CD4-positive, alpha-beta T cell treated with Interleukin-21 for 1 hour (primary cell): ENCODE measurements at places on chromosomes 12 and 14.

DNA sequence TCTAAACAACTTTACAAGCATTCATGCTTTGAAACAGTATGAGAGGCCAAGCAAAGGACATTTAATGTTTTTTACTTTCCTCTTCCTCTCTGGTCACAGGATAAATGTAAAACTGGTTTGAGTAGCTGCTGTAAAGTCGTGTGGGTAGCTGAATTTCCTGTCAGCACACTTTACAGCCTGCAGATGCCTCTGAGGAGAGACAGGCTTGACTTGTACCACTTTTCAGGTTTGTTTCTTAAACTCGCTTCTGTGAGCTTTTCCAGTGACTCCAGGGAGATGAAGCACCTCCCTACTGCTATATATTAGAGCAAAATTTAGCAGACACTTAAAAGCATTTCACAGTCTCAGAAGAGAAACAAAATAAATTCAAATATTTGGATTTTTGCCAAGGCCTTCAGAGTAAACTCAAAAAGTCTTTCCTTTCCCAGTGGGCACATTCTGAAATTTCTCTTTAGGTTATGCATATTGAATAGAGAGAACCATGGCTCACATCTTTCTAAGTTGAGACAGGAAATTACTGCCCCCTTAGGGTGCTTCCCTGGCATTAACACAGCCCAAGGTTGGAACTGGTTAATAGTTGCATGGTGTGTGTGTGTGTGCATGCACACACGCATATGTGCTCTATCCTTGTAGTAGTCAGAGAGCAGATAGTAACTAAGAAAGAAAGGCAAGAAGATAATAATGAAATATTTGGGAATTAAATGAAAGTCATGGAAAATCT, 557.3 kb upstream of the MIS18BP1 start:
- DNase-seq: no peak

DNA sequence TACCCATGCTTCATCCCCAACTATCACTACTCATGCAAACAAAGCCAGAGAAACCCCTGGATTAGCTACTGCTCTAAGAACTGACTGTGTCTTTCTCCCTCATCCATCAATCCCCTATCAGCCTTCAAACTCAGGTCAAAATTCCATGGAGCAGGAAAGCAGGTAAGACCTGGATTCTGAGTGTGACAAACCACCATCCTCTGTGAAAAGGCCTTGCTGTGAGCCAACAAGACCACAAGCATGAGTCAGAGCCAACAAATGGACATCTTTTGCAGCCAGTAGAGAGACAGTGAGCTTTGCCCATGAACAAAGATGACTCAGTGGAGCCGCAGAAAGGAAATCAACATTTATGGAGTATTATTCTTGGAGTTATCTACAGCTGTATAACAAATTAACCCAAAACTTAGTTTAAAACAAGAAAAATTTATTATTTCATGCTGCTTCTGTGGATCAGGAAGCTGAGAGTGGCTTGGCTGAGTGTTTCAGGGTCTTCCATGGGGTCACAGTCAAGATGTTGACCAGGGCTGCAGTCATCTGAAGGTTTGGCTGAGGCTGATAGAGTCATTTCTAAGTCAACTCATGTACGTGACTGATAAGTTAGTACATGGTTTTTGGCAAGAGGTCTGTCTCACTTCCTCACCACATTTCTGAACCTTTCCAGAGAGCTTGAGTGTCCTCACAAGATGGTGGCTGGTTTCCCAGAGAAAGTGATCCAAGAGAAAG, 61.1 kb downstream of the PITPNM2 start:
- no peak for DNase-seq

- DNase-seq: peak; percentile 86
Observed at GRCh38 chr12:57069523-57069922, 9.1 kb downstream of the NEMP1 start.

DNA sequence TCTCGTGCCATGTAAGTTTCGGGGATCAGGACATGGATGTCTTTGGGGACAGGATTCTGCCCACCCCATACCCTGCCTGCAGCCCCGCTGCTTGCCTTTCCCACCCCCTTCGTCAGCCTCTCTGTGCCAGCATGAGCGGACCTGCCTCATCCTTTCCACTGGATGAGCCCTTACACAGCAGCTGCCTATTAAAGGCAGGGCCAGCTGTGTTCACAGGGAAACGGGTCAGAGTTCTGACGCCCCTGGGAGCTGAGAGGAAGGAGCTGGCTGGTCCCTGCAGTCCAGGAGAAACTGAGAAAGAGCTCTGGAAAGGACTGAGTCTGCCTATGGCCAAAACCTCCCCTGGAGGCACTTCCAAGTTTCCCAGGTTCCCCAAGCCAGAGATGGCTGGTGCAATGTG, 83.5 kb upstream of the NCOR2 start:
- no peak for DNase-seq

DNA sequence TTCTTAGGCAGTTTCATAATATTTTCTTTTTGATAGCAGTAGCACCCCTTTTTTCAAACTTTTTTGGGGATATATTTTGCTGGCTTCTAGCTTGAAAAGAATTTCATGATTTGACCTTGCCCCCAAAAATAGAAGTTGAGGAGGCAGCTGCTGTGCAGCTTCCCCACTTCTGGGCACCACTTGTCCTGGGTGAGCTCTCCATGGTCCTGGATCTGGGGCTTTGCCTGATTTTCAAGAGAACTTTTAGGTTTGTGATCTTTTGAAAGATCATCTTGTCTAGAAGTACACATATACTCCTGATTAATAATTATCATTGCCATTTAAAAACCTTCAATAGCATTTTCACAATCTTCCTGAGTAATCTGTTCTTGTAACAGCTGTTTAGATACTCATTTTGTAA, 271.6 kb downstream of the NPAS3 start:
- no peak for DNase-seq

- no peak for DNase-seq
Observed at GRCh38 chr12:108587826-108588225, 10.1 kb downstream of the TMEM119 start.

DNA sequence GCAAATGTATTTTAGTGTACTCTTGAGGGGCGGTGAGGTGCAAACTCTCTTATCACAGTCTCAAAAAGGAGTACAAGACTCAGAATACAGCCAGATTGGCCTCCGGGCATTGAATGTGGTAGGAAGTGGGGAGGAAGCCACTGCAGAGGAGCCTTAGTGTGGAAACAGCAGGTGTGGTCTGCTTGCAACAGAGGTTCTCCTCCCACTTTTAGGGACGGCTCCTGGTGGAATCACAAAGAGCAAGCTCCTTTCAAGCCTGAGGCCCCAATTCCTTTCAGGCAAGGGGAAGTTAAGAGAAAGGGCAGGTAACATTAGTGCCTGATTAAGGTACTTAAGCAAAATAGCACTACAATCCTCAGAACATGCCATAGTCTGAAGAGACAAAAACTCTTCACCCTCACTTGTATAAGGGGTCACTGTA, 23.7 kb upstream of the SLC2A3 start:
- DNase-seq: peak; percentile 64

DNA sequence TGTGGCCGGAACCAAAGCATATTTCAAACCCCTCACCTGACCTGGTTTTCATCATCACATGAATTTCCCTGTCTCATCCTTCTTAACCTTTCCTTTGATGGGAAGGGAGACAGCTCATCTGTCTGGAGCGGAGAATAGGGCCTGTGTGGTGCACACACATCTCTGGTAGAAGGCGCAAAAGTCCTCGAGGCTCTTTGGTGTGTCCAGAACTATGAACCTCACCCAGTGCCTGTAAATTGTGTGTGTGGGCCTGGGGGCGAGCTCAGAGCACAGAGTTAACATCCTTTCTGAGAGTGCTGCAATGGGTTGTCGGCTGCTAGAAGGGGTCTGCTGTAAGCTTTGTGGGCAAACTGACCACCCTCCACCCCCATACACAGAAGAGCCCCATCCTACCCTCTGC, 749 bp downstream of the GALNT6 start:
- no peak for DNase-seq

DNA sequence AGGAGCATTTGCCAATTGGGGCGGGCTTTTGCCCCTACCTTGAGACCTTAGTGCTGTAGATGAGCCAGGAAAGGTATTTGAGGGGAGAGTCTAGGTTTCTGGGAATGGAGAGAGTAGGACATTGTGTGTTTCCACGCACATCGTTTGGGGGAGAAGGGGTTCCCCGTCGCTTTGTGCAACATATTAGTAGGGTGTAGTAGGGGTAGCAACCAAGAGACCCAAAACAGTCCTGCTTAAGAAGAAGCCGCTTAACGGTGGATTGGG, 694 bp upstream of the PTGES3 start:
- DNase-seq: no peak

GRCh38 chr12:57370696-57371095, 60.1 kb downstream of the R3HDM2 start:
- no peak for DNase-seq

- no peak for DNase-seq
Observed at GRCh38 chr12:57248934-57249742, 1.8 kb downstream of the STAC3 start.

DNA sequence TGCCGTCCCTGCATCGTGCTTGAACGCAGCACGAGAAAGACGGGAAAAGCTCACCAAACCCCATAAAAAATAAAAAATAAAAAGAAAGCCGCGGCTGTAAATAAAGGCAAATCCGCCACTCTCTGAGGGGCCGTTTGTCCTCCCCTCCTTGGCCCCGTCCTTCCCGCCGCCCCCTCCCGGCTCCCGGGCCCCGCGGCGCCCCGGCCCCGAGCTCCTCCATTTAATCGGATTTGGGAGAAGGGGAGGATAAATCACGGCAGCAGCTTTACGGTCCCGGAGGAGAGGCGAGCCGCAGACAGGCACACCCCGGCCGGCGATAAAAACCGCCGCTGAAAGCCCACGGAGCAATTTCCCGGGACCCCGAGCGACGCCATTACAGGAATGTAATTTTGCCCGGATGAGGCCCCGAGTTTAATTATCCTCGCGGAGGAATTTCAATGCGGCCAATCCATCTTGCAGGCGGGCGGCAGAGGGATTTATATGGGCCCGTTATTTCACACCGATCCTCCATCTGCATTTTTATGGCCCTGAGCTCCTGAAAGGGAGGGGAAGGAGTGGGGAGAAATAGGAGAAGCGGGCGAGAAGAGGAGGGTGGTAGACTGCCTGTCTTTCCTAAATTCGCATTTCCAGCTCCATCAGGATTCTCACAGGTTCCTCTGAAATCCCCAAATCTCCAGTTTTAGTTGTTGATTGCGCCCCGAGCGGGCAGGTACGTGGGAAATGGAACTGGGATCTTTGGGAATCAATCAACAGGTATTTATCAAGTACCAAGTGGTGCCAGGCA, 1.3 kb upstream of the ATP5MC2 start:
- no peak for DNase-seq

DNA sequence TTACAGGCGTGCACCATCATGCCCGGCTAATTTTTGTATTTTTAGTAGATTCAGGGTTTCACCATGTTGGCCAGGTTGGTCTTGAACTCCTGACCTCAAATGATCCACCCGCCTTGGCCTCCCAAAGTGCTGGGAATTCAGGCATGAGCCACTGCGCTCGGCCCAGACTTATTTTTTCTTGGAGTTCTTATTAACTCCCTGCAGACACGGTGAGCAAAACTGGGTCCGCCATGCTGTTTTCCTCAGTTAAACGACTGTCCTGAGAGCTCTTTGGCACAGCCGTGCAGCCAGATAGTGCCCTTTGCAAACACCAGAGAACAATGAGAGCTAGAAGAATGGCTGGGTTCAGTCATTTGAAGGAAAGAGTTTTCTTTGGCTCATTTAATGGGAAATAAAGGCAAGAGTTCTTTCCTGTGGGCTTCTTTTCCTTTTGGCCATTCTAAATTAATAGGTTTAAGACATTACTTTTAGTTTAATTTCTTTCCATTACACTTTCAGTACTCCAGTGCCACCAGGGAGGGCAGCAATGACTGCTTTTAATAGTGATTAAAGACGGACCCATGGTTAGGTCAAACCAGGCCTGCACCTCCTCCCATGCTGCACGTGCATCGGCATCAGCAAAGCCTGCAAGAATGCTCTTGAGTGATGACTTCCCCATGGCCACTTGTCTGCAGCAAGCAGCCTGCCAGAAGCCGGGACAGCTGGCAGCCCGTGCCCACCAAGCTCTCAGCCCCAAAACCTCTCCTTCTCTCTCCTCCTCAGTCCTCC, 60.7 kb downstream of the VCPKMT start:
- no peak for DNase-seq

GRCh38 chr12:114774197-114774596, 90.2 kb upstream of the TBX3 start:
- no peak for DNase-seq

DNA sequence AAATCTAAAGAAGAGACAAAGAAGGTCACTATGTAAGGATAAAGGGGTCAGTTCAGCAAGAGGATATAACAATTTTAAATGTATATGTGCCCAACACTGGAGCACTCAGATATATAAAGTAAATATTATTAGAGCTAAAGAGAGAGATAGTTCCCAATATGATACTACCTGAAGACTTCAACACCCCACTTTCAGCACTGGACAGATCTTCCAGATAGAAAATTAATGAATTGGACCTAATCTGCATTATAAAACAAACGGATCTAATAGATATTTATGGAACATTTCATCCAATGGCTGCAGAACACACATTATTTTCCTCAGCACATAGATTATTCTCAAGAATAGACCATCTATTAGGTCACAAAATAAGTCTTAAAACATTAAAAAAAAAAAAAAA, 24.1 kb upstream of the SRGAP1 start:
- no peak for DNase-seq

GRCh38 chr12:11927286-11927935, 143.3 kb upstream of the BCL2L14 start:
- DNase-seq: no peak
